ENCODE measurements at places on chromosomes 16 and 17.

DNA sequence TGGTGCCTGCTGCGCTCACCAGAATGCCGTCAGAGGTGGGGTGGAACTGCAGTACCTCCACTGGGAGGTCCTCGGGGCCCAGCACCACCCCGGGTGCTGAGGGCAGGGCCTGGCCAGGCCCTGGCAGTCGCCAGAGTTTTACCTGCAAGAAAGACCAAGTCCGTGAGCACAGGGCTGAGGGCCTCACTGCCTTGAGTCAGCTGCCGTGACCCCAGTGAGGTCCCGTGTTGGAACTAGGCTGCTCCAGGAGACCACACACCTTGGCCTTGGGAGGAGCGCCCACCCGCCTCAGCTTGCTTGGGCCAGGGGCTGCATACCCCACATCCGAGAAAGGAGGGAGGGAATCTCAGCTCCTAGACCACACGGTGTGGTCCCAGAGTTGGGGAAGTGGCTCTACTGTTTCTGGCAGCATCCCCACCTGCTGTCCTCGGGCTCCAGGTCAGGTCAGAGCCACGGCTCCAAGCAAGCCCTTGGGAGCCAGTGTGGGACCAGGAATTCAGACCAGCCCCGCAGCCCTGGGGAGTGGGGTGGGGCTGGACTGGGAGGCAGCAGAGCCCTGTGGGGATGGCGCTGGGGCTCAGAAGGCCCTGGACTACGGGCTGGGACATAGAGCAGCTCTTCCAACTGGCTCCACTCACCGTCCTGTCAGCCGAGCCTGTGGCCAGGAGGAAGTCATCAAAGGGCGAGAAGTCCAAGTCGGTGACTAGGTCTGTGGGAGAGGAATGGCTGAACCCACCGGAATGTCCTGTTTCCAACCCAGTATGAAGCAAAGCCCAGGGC, 8.7 kb downstream of the CORO7 start:
- DNase-seq = no peak

DNA sequence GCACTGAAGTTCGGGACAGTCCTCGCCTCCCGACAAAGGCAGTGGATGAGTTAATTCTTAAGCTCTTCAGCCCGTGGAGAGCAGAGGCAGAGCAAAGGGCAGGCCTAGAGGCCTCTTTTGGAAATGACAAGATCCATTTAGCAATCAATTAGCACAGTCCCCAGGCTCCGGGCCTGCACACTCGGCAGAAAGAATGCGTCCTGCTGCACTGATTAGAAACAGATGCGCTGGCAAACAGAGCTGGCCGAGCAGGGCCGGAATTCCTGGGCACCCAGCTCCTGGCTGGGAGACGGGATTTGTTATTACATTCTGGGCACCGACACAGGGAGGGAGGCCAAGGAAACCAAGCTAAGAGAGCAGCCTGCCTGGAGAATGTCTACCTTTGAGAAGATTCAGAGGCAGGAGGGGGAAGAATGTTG, 162.9 kb downstream of the COPRS start:
- DNase-seq = no peak

DNA sequence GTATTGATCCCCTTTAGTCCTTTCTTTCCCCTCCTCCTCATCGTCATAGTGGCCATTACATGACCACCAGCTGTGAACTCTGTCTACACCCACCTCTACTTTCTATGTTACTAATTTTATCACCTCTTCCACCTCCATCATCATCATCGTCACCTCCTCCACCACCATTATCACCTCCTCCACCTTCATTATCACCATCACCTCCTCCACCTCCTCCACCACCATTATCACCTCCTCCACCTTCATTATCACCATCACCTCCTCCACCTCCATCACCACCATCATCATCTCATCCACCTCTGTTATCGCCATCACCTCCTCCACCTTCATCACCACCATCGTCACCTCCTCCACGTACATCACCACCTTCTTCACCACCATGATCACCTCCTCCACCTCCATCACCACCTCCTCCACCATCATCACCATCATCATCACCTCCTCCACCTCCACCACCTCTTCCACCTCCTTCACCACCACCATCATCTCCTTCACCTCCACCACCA, 25.8 kb downstream of the ADGRG5 start:
- no peak for DNase-seq

DNA sequence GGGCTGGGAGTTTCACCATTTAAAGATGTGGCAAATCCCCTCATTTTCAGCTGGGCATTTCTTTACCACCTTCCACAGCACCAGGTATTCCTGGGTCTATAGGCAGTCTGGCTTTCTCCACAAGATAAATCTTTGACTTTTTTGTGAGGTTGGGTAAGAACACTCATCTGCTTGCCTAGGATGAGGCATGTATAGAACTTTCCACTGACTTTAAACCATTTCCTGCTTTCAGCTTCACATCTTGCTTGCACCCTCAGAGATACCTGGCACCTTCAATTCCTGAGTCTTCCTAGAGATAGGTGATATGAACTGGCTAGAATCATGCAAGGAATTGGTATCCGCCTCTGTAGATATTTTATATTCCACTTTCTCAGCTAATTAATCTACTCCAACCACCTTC, 27.9 kb downstream of the SMURF2 start:
- DNase-seq = no peak

- no peak for DNase-seq
Measured at GRCh38 chr16:50276801-50277555, 10.6 kb downstream of the ADCY7 start.

DNA sequence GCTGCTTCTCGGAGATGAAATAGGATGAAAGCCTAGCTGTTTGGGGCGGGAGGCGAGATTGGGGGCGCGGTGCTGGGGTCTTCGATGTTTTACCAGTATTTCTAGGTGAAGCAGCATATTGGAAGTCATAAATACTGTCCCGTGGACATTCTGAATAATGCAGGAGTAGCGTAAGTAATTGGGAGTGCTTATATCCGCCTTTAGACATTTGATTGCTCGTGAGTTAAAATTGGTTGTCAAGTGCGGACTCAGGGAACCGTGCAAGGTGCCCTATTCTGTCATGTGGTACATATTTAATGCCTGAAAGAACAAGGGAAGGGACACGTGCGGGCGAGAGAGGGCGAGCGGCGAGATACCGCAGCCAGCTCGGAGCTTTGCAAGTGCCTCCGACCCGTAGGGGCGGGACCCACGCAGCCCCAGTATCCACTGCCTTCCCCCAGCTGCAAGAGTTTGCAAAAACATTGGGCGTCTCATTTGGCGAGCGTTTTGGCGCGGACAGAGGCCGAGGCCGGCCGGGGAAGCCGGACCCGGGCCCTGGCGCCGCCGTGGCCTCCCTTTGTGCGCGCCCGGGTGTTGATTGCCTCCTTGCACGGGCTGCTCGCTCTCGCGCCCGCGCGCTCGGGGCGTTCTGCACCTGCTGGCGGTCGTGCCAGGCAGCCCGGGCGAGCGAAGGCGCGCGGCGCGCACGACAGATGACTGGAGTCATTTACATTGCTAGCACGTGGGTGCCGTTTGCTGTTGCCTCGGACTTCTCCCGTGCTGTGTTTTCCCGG, 849.8 kb upstream of the RBFOX1 start:
- DNase-seq = no peak

- no peak for DNase-seq
Measured at GRCh38 chr17:82317394-82318168, at the start of gene CD7. Gene CD7, minus strand, starts transcription at chr17:82317608. Its CDS starts 113 bp downstream, at chr17:82317495.

- DNase-seq = no peak
Measured at GRCh38 chr16:71492786-71493185, 3.7 kb upstream of the ZNF19 start.

- no peak for DNase-seq
Measured at GRCh38 chr17:32569171-32570080, 82.6 kb downstream of the CDK5R1 start.

- no peak for DNase-seq
Measured at GRCh38 chr17:77042476-77043231, 98.1 kb upstream of the SEC14L1 start.

DNA sequence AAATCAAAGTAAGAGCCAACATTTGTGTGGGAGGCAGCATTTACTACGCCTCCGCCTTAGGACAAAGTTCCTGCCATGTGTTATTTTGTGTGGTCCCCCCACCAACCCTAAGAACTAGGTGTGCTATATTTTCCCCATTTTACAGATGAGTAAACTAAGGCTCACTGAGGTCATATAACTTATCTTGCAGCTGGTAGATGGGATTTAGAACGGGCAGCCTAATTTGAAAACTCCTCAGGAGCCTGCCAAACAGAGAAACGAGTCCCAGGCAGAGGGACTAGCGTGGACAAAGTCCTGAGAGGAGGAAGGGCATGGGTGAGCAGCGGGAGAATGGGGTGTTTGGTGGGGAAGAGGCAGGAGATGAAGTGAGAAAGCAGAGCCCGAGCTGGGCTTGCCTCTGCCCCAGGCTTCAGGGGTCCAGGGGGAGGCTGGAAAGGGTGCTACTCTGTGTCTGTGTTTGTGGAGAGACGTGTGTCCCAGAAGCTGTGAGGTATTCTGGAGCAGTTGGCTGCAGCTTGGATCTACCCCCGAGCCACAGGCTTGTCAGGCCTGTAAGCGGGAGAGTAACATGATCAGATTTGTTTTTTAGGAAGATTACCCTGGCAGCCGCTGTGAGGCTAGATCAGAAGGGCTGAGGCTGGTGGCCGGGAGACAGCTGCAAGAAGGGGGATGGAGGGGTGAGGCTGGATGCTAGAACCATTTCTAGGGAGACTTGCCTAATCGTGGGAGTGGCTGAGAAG, 5.0 kb downstream of the MLLT6 start:
- DNase-seq = no peak

DNA sequence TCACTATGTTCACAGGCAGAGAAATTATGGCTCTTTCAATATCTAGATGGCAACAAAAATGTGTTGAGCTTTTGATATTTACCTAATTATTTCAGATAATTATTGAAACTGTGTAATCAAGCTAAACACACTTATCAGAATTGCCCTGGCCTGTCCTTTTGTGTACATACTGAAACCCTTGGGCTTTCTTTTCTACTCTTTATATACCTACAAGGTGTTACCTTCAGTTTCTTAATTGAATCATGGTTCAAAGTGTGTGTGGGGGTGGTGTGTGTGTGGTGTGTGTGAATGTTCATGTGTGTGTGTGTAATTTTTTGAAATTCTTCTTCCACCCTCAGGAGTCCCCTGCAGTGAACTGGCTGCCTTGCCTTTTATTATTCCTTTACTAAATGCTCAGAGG, 506.8 kb upstream of the SOX9 start:
- no peak for DNase-seq

Measured in activated naive CD4-positive, alpha-beta T cell treated with anti-CD3 and anti-CD28 coated beads, Interleukin-2, amount 50 U/mL, for 72 hours (primary cell).